ENCODE measurements at places on chromosomes 7 and 10. TPM values are rescaled to one million over a fixed set of nuclear protein-coding genes. Genes with fewer than 3 reads are reported as not detected.

Gene HTR5A
- not detected for total RNA-seq

Gene NT5C3A
- total RNA-seq: 29.3 TPM

Gene STAG3
- 0.33 TPM for total RNA-seq

Gene XRCC2
- total RNA-seq: 7.6 TPM

Gene LIPF
- not detected for total RNA-seq

Gene BNIP3
- total RNA-seq: 50.8 TPM

Gene GIMAP4
- not detected for total RNA-seq

Gene PRPS1L1
- not detected for total RNA-seq

Gene C10orf62
- 0.27 TPM for total RNA-seq

Gene CYP3A5
- total RNA-seq: not detected

Gene ZNF503
- 33.7 TPM for total RNA-seq

Gene FKBP9
- 141 TPM for total RNA-seq

Gene GARIN1A
- 4.0 TPM for total RNA-seq

Gene RADIL
- total RNA-seq: 0.28 TPM

Gene KCP
- 0.19 TPM for total RNA-seq

Gene KIN
- total RNA-seq: 4.7 TPM

Gene CALML5
- not detected for total RNA-seq

Gene ANKRD2
- 0.83 TPM for total RNA-seq

Gene NANOS1
- 9.8 TPM for total RNA-seq

Gene RELN
- 0.50 TPM for total RNA-seq

Gene NUB1
- 29.5 TPM for total RNA-seq

Gene GNA12
- total RNA-seq: 46.0 TPM

Gene KEL
- total RNA-seq: not detected

Gene MGMT
- 11.2 TPM for total RNA-seq

Gene AKR1C1
- 7.5 TPM for total RNA-seq

Gene CYP2C19
- total RNA-seq: not detected

Gene PUS7
- total RNA-seq: 23.9 TPM

Gene FERD3L
- total RNA-seq: not detected

Gene TLX1
- total RNA-seq: not detected

Gene STEAP1B
- total RNA-seq: 0.17 TPM

Gene PTEN
- 73.0 TPM for total RNA-seq

Gene SCART1
- total RNA-seq: 5.0 TPM

Gene RNF148
- 0.50 TPM for total RNA-seq

Gene FOXI2
- not detected for total RNA-seq

Gene CUZD1
- 1.3 TPM for total RNA-seq

Gene TMEM270
- total RNA-seq: not detected

All from mammary epithelial cell (primary cell).